Stimulated activated CD4-positive, alpha-beta T cell treated with anti-CD3 and anti-CD28 coated beads, Interleukin-12 subunit alpha, Interleukin-12 subunit beta, amount 100 ng/mL, for 24 hours (primary cell): ENCODE measurements at places on chromosomes 3 and 15.

DNA sequence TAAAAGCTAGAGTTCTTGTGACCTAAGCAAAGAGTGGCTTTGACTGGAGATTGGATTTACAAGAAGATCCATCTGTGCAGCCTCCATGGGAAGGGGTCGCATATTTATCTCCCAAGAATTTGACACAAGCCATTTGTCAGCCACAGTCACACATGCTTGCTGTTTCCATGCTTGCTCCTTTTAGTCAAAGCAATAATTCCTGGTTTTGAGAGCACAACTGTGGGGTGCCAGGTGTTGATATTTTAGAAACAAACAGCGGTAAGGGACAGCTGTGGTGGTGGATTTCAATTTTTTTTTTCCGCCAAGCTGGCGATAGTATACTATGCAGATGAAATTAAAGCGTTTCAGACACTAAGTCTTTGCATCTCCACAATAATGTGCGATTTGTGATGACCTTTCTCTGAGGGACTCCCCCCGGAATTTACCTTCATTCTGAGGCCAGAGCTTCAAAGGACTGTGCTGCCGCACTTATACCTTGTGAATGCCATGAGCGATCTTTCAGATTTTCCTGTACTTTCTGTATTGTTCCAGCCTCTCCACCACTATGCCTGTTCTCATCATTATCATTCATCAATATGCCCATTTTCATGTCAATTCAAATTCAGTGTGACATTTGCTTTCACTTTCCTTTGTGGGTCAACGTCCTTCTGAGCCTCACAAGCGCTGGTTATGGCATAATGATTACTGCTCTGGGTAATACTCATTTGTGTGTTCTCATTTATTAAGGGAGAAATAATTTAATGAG lies 108.2 kb upstream of the KBTBD8 start:
- no peak for DNase-seq

GRCh38 chr15:89808160-89808870 lies 6.3 kb downstream of the ANPEP start:
- DNase-seq = no peak

- no peak for DNase-seq
These were observed 40.2 kb upstream of the MEIS2 start for GRCh38 chr15:37140531-37141058.

DNA sequence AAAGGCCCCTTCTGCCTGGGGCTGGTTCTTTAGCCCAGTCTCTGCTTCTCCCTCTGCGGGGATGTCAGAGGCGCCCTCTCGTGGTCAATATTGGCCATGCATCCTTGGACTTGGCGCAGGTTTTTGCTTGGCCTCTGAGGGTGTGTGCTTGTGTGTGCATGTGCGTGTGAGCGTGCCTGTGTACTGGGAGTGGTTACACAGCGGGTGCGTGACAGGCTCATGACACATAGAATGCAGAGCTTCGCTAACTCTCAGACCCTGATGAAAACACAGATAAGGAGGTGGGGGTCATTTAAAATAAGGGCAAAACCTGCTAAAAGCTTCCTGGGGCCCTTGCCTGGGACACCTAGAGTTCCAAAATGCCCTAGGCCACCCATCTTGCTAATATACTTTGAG lies 160.9 kb downstream of the SMAD6 start:
- peak; percentile 79 for DNase-seq

DNA sequence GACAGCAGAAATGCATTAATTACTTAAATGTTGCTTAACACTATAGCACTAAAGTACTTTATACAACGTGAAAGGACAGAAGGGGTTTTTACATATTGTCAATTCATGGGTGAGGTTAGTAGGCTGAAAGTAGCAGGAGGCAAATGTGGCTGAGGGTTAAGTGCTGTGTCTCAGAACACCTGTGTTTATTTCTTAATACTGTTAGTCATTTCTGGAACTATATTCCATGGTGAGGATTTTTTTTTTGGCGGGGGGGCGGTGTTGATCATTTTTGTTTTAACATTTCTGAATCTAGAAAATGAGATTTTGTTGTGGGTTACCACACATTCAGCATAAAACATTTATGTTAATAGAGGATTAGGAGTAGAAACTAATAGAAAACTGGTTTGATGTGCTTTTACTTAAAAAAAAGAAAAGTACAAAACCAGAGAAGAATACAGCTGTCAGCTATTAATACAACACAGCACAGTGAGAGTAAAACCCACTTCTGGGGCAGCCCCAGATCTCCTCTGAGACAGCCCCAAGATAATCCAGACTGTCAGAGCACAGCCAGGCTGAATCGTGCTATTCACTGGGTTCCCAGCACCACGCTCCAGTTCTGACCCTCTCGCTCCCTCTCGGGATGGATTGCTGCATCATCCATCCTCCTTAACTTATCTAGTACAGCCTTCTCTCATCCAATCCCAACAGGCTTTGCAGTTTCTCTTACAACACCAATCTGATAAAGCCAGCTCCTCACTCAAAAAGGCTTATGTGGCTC lies 307.7 kb downstream of the TUSC7 start:
- DNase-seq = no peak

- DNase-seq = no peak
These were observed 51.6 kb upstream of the LCTL start for GRCh38 chr15:66617137-66618090.

DNA sequence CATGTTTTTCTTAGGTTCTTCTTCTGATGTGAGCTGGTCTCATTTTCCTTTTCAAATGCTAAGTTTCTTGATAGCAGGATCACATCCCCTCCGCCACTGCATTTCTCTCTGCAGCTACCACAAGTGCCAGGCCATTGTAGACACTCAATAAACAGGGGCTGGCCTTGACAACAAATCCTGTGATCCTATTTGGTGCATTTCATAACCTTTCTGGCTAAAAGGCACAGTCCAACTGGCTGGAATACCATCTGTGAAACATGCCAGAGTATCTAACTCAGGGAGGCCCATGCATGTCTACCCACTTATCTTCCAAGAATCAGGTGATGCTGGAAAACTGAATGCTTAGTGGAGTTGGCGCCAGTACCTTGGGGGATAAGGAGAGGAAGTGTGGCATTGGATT lies 85.2 kb upstream of the NR2F2 start:
- no peak for DNase-seq

GRCh38 chr3:187042346-187042745 lies 97.0 kb downstream of the RPL39L start:
- DNase-seq = no peak

GRCh38 chr15:92165001-92165346 lies 228.7 kb upstream of the ST8SIA2 start:
- DNase-seq = no peak

- no peak for DNase-seq
These were observed 3.1 kb upstream of the ACKR4 start for GRCh38 chr3:132593947-132594323.

DNA sequence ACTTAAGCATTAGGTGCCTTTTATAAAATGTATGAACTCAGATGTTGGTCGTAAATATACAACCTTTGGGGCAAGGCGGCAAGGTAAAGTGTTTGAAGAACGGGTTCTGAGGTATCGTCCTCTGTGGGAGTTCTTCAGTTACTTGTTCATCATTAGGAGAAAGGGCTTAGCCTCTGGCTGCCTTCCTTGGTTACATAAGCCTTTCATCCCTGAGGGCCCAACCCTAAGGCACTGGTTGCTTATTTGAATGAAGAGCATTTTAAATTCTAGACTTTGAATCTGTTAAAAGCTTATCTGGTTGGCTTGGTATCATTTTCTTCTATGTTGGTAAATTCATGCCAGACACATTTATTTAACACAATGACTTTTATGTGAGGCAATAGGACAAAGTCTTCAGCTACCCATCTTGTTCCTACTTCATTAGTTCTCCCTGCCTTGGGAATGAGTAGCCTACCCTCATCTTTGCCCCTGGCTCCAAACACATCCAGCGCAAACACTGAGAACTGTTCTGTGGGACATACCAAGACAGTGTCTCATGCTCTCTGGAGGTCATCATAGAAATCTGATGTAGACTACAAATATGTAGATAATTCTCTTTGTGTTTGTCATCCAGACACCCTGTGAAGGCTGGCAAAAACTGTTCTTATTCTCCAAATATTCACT lies 12.4 kb upstream of the CCDC80 start:
- no peak for DNase-seq

DNA sequence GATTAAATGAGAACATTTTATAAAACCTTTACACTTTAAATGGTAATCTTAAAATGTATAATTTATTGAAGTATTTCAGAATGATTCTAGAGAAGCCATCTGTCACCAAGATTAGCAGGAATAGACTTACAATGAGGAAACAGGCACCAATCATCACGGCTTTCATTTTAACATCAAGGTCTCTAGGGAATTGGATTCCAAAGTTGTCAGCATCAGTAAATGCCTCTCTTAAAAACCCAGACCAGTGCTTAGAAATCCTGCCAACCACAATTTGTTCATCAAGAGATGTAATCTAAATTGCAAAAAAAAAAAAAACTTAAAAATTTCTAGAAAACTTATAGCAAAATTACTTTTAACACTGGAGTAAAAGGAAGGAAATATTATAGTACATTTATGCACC lies 20.3 kb downstream of the PLSCR2 start:
- DNase-seq = no peak

DNA sequence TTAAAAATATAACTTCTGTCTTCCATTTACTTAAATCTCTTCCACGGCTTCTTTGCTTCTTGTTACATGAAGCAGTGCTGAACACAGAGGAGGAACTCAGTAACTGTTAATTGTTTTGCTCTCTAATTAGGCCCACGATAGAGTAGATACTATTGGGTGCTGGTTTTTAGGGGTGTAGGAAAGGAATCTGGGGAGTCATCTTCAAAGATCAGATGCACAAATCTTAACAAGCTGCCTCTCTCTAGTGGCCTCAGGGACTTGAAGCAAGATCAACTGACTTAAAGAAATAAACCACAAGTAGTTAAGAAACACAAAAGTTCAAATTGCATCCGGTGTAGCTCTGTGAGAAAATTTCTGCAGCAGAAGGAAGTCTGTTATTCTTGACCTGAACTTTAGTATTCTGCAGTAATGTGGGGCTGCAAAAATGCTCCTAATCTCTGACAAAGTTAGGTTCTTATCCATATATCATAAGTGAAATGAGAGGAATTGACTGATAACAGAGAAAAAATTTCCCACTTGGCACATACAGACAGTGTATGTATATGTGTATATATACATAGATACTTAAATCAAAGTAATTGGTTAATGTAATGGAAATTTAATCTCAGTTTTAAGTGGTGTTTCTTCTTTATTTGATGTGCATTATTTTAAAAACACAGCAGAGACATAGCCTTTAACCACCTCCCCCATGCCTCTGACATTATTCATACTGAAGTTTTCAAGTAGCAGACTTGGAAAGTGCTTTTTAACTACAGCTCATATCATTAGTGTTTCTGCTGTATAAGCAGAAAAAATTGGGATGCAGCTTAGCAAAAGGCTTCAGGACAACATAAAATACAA lies 51.8 kb downstream of the CHST2 start:
- no peak for DNase-seq

- DNase-seq = peak; percentile 32
These were observed 72.6 kb upstream of the ZBED2 start for GRCh38 chr3:111667621-111668239.

DNA sequence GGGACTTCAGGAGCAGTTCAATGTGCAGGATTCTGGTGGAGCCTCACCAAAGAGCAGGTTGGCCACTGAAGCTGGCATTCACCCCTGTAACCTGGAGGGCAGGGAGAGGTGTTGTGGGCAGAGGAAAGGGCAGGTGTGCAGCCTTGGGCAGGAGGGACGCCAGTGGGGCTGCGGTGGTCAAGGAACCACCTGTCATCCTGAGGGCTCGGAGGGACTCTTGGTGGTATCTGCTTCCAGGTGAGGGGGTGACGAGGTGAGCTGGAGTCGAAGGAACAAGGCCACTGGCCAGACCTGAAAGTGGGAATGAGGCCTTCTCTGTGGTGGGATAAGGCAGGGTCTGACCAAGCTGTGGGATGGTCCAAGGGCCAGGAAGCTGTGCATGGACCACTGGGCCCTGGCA lies 269.5 kb downstream of the PLCL2 start:
- no peak for DNase-seq

GRCh38 chr3:188234132-188234531 lies 80.2 kb downstream of the LPP start:
- no peak for DNase-seq

- DNase-seq = no peak
These were observed 67.2 kb downstream of the CGNL1 start for GRCh38 chr15:57443486-57443885.

DNA sequence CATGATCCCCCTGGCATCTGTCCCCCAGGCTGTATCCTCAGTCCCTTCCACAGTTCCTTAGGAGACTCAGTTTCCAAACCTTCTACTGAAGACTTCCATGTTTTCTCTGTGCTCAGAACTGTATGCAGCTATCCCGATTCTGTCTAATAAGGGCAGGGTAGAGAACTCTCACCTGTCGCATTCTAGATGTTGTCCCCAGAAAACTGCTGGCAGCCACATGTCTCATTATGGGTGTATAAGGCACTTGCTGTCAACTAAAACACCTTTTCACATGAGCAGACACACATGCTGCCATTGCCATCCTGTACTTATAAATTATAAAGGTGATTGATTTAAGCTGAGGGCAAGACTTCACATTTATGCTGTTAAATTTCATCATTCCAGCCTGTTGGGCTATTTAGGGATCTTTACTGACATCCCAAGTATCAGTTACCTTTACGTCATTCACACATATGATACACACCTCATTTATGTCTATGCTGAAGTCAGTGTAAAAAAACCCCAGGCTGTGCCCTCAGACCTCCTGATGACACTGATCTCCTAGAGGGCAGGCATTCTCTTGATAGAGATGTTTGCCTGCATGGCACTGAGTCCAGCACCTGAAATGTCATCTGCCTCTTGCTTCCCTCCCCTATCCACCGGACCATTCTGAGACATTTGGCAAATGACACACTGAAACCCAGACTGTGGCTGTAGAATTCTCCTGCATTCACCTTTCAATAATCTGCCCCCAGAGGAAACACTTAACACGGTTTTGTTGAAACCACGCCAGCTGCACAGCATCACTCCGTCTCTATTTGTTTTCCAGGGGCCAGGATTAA lies 35.8 kb downstream of the BTD start:
- no peak for DNase-seq

DNA sequence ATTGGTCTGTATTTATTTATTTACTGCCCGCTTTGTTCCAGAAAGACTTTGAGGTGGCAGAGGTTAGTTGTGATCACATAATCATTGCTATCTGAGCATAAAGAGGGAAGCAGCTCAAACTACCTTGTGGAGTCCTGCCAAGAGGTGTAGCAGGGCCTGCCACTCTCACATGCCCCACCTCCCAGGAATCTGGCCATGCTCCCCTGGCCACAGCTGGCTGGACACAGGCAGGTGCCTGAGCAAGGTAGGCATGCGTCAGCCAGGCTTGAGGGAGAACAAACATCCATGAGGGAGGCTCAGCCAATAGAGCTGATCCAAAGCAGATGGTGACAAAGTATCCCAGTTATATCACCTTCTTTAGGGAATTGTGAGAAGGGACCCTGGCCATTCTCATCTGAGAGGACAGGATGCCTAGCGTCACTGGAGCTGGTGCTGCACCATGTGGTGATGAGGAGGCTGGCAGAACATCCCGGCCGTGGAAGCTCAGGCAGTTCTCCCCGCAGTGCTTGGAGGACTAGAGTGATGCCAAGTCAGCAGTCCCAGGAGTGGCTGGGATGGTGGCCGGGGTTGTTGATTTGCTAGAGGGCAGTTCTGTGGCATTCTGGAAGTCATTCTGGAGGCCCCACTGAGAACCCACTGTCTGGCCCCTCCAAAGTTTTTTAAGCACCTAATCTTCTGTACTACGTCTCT lies 6.8 kb upstream of the POLG start:
- no peak for DNase-seq
